ENCODE measurements at places on chromosomes 3 and 15.

DNA sequence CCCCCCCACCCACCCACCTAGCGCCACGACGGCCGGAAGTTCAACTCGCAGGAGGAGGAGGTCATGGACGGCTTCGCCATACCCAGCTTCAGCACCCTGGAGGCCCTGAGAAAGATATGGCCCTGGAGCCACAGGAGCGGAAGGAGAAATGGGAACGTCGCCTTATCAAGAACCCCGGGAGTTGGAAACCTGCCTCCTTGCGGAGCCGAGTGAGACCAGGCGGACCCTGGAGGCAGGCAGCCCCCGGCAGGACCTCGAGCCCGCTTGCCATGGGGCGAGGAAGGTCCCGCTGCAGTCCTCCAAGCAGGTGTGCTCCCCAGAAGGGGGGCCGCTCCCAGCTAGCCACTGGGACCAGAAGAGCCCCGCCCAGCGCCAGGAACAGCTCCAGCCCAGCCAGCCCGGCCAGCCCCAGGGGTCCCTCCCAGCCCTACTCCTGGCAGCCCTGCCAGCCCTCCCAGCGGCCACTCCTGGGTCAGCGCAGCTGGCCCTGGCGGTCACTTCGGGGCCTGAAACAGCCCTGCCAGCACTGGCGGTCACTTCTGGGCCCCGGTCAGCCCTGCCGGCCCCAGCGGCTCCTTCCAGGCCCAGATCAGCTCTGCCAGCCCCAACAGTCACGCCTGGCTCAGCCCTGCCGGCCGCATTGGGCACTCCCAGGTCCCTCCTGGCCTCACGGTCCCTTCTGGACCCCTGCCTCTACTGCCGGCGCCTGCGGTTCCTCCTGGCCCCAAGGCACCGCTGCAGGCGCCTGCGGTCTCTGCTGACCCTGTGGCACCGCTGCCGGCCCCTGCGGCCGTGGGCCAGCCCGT, 10.3 kb upstream of the ROPN1B start:
- peak; percentile 8 for DNase-seq

DNA sequence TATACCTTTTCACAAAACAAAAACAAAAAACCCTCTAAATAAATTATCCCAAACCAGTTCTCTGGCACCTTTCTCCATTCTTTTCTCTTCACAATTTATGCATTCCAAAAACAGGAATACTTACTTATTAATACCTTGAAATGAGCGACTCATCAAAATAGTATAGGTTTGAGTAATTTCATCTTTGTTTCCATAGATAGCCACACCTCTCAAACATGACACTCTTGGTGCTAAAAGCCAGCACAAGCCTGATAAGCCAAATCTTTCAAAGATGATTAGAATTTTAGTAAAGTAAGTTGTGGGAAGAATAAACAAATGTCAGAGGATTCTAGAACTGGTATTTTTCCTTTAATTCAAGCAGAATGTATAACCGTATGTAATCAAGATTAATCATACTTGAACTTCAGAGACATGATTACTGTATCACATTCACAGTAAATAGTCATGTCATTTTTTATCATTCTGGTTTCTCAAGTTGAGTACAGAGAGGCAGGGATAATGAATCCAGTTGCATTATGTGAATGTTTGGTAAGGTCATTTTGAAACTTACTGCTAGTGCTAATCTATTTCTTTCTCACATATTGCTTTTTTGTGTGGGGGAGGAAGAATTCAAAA, 12.1 kb upstream of the WDR5B start:
- no peak for DNase-seq

DNA sequence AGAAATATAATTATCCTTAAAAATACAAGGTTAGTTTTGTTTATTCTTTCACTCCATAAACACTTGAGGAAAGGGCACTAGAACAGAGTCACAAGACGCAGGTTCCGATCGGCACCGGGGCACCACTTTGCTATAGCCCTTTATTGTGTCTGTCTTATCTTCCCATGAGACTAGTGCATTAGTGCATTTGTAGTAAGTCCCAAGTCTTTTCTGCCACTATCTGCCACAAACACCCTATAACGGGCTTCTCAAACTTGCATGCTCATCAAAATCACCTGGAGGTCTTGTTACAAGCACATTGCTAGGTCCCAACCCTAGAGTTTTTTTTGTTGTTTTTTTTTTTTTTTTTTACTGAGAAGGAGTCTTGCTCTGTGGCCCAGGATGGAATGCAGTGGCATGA, 213.1 kb downstream of the FOXP1 start:
- DNase-seq = no peak

GRCh38 chr3:86257955-86258641, 732.9 kb downstream of the VGLL3 start:
- DNase-seq = no peak

DNA sequence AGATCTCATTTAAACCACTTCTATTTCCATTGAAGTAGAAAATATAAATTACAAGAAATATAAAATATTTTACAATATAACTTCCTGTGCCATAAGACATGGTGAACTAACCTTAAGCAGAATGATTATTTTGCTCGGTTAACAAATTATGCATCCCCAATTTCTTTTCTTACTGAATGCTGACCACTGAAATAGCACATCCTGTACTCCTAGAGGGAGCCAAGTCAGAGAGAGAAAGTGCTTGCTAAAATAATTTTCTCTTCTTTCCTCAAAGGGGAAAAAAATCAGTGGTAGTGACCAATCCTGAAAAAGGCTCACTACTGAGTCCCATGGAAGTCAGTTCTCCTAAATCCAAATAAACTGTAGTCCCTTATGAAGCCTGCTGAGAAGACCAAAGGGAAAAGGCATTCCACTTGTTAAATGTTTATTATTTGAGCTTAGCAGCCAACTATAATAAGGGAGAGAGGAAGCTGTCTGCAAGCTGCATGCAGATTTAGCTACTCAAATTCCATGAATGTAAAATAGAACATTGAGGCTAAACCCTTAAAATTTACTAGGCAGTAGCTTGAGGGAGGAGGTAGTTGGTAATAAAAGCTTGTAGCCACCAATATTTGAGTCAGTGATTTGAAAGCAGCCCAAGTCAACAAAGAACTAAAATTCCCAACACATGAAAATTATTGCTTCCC, 33.1 kb downstream of the CEP152 start:
- DNase-seq = no peak

- DNase-seq = peak; percentile 89
These were observed 917.0 kb downstream of the TUSC7 start for GRCh38 chr3:117626577-117626976.

- no peak for DNase-seq
These were observed 76.4 kb downstream of the CHRNA7 start for GRCh38 chr15:32106401-32107381.

- peak; percentile 93 for DNase-seq
These were observed 256.5 kb downstream of the SHQ1 start for GRCh38 chr3:72591522-72592421.

DNA sequence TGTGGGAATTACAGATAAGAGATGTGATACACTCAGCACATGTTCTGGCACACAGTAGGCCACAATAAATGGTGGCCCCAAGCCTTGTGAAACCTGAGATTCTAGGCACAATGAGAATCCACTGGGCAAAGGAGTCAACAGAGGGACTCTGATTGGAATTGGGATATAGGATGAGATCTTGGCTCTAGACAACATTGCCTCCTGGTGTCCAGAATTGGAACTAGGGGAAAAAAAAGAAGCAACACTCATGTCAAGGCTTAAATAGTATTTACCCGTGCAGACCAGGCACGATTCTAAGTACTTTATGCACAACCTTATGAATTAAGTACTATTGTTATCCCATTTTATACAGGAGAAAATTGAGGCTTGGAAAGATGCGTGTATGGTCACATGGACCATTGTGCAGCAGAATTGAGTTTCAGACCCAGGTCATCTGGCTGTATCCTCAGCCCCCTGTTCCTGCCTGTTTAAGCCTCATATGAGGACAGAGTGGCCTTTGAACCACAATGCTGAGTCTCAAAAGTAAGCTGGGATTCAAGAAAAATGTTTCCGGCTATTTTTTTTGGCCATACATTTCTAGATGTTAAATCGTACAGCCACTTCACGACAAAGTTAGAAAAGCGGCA, 124.8 kb downstream of the SV2B start:
- peak; percentile 71 for DNase-seq

- DNase-seq = no peak
These were observed 364.2 kb downstream of the LRTM1 start for GRCh38 chr3:54563501-54564200.

DNA sequence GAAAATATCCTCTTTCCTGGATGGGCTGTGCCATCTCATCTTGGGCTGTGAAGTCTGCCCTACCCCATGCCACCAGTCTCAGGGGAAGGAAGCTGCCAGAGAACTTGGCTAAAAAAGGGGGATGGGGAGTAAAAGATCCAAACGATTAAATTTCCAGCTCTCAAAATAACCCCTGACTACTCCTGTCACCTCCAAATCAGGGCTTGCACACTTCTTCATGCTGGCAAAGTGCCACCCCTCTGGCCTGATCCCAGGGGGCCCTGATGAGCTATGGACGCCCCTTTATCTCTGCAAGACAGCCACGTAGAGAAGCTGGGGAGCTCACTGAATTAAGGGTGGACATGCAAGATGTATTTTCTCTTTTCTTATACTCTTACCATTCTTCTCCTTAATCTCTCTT, 1.2 kb upstream of the MLF1 start:
- DNase-seq = no peak

DNA sequence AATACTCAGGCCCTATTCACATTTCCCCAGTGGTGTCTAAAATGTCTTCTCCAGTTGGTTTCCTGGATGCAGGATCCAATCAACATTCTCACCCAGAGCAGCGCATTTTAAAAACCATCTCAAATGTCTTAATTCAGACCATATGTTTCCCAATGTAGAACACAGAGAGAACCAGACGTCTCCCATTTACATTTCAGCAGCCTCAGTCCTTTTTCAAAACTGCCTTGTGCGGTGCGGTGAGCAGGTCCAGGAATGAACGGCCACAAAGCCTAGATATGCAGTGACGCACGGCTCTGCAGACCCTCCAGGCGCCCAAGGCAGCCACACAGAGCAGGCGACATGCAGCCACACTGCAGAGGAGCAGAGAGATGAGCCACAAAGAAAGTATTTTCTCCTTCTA, 66.1 kb upstream of the MEX3B start:
- DNase-seq = no peak

Measured in mesendoderm (in vitro differentiated cells).